ENCODE measurements at places on chromosomes 3 and 15.

- DNase-seq = no peak
Measured at GRCh38 chr15:57903626-57904025, 161.9 kb downstream of the ALDH1A2 start.

DNA sequence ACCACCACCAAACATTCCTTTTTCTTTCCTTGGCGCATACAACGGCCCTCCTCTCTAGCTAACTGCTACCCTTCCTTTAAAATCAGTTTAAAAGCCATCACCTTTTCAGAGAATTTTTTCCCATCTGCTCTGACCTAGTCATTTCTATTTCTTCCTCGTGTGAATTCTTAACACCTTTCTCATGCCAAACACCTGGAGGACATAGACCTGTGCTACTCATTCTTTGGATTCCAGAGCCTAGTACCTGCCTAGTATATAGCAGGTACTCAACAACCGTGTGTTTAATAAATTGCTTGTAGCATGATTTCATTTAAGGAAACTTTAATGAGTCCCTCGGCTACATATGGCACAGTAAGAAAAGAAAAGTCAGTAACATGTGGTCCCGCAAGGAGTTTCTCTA lies 2.0 kb upstream of the TPM1 start:
- DNase-seq = no peak

DNA sequence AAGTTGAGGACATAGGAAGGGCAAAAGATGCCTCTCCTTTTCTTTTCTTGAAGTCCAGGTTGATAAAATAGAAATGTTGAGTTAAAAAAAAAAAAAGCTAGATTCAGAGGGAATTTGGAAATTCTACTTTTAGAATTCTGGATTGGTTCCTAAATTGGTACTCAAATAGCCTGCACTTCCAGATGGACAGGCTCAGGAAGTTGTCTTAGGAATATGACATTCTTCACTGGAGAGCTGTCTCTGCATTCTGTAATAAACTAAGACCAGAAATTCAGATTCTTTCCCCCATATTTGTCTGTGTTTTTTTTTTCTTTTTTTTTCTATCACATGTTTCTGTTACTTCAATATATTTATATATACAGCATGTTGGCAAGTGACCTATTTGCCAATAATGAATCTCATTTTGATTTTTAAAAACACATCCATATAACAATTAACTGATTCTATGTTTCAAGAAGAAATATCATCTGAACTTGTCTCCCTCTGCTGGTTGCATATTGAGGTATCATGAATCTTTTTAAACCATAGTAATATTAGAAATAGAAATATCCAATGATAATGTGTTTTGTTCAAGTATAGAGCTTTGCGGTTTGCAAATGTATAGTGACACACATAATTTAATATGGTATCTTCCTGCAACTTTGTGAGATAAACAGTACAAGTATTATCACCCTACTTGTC lies 8.5 kb upstream of the LSAMP start:
- DNase-seq = no peak

GRCh38 chr15:70618929-70619328 lies 144.4 kb downstream of the UACA start:
- no peak for DNase-seq

GRCh38 chr15:79526376-79526775 lies 94.2 kb downstream of the MINAR1 start:
- no peak for DNase-seq

Measured in prostate gland (tissue), 2 donors.